ENCODE measurements at places on chromosomes 1 and 21.

DNA sequence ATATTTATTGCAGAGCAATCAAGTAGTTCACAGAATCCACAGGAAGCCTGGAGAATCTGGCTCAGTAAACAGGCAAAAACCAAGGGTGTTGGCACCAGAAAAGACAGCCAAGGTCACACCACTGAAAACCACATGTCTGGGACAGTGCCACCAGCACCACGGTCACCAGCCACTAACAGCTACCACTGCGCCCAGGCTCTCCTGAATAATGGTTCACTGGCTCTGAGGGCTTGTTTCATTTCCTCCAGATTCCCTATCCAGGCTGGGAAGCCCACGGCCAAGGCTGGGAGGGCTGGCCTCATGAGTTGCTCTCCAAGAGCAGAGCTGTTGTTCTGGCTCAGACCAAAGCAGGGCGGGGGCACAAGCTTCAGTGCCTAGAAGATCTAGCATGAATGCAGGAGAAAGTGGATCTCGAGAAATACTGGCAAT is 54.5 kb upstream of the PTGFRN start:
- no peak for DNase-seq

GRCh38 chr1:89166705-89167104 is 9.1 kb downstream of the GBP7 start:
- DNase-seq, result no peak

- peak; percentile 2 for DNase-seq
These were observed 116.3 kb downstream of the DAB1 start for GRCh38 chr1:57307392-57308170.

GRCh38 chr1:58699011-58699762 is 675 bp downstream of the MYSM1 start:
- no peak for DNase-seq

DNA sequence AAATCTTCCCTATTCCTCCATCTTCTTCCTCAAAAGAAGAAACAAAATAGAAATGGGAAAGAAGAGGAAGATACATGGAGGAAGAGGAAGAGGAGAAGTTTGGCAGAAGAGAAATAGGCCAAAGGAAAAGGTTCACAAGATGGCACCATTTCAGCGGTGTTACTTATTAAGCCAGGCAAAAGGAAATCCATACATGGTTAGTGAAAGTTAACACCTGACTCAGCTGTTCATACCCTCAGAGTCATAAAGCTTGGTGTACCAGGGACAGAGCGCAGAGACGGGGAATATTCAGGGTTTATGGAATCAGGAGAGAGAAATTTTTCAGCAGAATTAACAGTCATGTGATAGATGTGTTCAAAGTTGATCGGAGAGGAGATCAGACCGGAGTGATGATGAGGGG is 70.6 kb downstream of the COQ8A start:
- no peak for DNase-seq

GRCh38 chr1:119485201-119485600 is 21.8 kb upstream of the HSD3B1 start:
- DNase-seq, result no peak

DNA sequence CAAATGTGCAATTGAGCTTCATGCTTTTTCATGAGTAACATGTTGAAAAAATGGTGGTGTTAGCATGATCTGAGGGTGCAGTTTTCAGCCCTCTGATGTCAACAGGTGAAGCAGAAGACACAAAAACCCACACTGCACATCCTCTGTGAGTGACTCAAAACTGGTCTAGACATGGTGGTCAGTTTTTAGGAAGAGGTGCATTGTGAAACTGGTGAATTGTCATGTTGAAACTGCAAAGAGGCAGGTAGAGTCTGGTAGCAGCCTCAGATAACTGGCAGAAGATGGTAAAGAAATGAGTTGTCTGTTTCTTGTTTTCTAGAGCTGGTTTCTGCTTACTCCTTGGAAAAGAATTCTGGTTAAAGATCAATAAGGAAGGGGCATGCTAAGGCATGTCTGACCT is 97.3 kb upstream of the HMCN1 start:
- no peak for DNase-seq

DNA sequence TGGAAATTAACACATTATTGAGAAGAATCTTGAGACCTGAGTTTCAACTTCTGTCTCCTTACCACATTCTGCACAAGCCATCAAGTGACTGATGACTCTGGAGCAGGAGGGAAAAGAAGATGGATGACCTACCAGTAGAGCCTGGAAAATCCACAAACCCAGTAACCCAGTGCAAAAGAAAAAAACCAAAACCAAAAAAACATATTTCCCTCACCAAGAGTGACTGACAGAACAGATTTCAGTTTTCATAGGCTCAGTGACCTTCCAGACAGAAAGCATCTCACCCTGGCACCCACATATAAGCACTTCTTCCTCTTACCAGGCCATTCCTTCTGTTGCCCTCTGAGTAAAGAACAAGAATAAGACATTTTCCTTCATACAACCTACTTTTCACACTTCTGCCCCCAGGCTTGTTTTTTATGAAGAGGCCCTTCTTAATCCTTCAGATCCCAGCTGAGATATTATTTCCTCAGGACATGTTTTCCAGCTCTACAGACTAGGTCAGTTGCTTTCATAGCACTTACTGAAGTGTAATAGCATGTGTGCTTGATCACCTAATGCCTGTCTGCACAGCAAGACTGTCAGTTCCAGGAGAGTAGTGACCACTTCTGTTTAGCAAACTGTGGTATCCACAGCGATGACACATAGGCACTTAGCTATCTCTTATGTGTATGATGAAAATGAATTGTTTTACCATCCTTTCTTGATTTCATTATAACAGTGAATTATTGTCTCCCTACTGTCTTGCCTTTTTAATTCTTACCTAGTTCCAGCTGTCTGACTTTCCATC is 4.0 kb downstream of the TSACC start:
- DNase-seq, result no peak

DNA sequence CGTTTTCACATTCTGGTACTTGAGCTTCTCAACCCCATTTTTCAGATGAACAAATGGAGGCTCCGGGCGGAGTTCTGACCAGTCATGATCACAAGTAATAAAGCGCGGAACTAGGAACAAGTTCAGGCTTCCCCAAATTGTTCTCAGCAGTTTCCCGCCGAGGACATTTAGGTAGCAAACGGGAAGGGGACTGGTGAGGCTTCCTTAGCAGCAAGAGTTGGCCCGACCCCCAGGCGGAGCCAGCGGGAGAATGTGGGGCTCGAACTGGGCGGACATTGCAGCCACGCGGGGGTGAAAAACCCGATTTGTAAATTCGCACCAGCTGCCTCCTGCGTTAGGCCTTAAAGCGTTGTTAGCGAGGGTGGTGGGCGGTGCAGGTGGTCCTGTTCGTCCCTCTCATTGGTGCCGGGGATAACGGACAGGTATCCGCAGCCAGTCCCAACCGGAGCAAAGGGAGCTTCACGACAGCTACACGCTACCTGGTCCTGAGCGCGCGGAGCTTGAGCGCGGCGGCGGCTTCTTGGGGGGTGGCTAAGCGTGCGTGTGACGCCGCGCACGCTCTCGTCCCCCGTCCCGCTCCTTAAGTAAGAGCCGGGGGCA is 15.3 kb downstream of the SEMA6C start:
- DNase-seq, result peak; percentile 83

DNA sequence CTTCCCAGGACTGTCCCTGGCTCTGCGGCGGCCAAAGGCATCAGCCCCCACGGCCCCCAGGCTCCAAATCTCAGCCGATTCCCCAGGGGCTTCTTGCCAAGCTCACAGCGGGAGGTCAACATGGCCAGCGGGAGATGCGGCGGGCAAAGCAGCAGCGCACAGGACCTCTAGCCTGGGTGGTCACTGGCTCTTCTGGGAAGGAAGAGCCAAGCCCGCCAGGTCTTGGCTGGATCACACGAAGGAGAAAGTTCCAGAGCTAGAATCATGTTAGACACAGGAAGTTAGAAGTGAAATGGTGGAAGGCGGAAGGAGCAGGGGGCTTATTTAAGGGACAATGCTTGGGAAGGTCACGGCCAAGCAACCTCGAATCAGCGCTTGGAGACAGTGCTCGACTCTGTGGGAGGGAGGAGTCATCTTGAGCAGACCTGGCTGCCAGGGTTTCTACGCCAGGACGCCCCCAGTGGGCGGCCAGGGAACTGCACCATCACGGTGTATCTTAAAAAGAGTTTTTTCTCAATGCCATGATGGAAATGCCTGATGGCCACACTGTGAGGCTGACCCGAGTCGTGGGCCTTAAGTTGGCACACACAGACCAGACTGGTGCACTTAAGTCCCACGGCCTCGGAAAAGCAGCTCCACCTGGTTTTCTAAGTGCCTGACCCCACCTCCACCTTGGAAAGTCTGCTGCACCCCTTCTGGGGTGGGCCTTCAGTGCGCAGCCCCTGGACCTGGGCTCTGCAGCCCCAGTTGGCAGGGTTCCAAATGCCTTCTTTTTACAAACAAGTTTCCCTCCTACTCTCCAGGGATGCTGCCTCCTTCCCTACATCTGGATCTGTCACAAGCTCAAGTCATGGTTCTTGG is 29.3 kb downstream of the SLC66A1 start:
- DNase-seq, result peak; percentile 83

- no peak for DNase-seq
These were observed 6.4 kb upstream of the MMEL1 start for GRCh38 chr1:2639203-2639602.

GRCh38 chr1:36625253-36625934 is 142.7 kb upstream of the CSF3R start:
- no peak for DNase-seq

- DNase-seq, result no peak
These were observed 78.7 kb downstream of the FBXO2 start for GRCh38 chr1:11575553-11575952.

DNA sequence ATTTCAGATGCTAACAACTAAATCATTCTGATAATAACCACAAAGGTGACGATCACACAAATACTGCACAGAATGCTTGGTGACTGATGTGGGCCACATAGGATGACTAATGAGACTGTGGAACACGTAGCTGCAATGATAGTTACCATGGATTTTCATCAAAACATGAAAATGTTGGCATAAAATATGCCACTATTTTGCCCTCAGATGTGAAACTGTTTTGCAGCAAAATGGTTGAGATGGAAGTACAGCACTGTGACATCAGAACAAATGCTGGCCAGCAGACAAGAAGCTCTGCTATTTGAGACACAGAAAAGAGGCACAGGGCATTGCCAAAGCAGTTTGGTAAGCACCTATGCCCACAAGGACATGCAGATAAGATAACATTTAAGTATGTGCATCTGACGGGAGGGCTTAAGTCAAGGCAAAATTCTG is 83.8 kb downstream of the NIBAN1 start:
- no peak for DNase-seq

- DNase-seq, result no peak
These were observed 42.0 kb downstream of the UBIAD1 start for GRCh38 chr1:11314959-11315358.

DNA sequence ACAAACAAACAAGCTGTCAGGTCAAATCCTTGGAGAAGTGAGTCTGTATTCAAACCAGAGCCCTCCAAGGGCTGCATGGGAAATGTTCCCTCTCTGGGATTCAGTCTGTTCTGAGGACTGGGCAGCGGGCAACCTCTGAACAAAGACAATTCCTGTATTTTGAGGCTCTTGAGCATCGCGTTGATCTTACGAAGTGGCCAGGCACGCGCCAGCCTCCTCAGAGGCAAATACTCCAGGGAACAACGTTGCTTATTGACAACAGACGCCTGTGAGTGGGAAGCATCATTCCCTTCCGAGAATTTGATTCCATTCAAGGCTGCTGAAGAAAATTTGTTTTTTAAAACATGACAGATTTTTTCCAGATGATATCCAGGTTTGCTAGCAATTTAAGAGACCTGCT is 20.0 kb upstream of the TACSTD2 start:
- no peak for DNase-seq

DNA sequence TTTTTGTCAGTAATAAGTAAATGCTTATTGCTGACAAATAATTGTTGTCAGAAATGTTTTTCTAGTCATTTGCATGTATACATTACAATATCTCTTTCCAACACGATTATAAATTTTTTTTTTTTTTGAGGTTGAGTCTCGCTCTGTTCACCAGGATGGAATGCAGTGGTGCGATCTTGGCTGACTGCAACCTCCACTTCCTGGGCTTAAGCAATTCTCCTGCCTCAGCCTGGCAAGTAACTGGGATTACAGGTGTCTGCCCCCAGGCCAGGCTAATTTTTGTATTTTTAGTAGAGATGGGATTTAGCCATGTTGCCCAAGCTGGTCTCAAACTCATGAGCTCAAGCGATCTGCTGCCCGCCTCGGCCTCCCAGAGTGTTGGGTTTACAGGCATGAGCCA is 72.0 kb upstream of the ATF3 start:
- no peak for DNase-seq

DNA sequence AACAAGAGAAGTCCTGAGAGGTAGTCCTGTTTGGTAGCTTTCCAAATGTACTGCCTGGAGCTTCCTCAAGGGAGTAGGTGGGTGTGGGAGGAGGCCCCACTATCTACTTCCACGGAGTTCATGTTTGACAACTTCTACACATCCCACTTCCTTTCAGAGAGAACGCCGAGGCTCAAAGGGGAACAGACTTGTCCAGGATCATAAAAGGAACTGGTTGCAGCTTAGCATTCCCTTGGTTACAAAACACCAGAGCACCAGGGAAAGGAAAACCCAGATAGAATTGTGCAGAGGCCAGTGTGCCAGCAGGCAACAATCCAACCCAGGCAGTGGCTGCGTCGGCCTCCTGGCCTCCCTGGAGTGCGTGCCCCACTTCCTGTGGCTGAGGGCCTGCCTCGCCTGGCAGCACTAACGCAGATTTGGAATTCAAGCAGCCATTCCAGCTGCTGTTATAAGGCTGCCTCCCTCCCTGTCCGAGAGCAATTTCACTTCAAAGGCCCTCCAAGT is 4.2 kb upstream of the RAP1GAP start:
- no peak for DNase-seq

- DNase-seq, result peak; percentile 45
These were observed 79.5 kb downstream of the BEND5 start for GRCh38 chr1:48697066-48697707.

- DNase-seq, result no peak
These were observed 32.4 kb upstream of the CEP350 start for GRCh38 chr1:179921981-179922872.

DNA sequence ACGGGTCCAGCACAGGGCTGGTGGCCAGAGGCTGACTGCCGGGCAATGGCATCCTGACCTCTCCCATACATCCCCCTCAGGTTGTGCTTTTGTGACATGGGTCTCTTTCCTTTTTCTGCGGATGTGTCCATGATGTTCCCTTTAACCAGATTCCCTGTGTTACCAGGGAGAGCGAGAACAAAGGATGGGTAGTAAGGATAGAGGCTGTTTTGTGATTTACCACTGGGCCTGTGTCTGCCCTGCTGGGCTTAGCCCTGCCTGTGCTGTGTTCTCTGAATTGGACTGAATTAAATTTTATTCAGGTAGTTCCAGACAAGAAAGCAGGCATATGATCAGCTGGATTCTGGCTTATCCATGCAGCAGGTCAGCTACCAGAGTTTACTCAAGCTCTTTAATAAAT is 301.6 kb downstream of the RWDD3 start:
- DNase-seq, result no peak

GRCh38 chr21:44531606-44532564 is 8.1 kb downstream of the KRTAP10-1 start:
- no peak for DNase-seq

DNA sequence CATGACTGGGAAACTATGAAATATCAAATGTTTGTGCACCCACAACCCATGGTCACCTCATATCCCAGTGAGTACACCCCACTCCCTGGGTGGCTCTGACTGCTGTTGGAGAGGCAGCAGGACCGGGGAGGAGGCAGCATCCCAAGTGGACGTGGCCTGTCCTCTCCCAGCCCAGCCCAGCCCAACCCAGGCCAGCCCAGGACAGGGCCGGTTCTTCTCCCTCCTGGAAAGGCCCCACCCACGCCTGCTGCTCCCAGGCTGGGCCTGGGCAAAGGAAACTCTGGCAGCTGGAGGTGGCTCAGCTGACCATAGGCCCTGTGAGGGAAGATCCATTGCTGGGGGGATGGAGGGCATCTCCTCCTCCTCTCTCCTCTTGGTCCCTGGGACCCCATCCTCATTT is 19.1 kb downstream of the MATN1 start:
- DNase-seq, result no peak

- DNase-seq, result no peak
These were observed 1.8 kb downstream of the CDKN2C start for GRCh38 chr1:50971748-50972305.

Data from stimulated activated CD4-positive, alpha-beta T cell treated with anti-CD3 and anti-CD28 coated beads, Interleukin-4, amount 100 ng/mL, for 1 hour (primary cell).